ENCODE measurements at places on chromosomes 7 and 10. TPM values are rescaled to one million over a fixed set of nuclear protein-coding genes. Genes with fewer than 3 reads are reported as not detected.

DNA sequence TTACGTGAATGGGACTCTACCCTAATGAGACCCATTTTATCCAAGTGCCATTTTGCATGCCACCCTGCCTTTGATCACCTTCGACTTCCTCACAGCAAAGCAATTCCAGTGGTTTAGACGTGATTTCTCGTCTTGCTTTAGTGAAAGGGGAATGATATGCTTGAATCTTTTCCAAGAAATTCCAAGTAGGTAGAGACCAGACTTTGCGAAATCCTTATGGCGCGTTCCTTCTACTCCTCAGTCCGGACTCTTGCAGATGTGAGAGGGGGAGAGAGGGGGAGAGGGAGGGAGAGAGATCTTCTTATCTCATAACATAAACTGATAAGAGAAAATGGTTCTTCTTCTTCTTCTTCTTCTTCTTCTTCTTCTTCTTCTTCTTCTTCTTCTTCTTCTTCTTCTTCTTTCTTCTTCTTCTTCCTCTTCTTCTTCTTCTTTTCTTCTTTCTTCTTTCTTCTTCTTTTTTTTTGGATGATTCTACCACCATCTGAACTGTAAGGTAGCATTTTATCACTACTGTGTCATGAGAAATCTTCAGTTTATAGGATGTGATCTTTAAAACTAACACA, 883 bp downstream of the SPAG6 start:
- DNase-seq = no peak

The FBXL13 gene
- 0.39 TPM for total RNA-seq

The AKR1C4 gene
- not detected for total RNA-seq

GRCh38 chr7:36387435-36388231, 2.0 kb upstream of the ANLN start:
- DNase-seq = no peak

GRCh38 chr10:91049988-91050360, 129.1 kb upstream of the ANKRD1 start:
- DNase-seq = no peak

GRCh38 chr10:101767600-101767945, 8.3 kb downstream of the FGF8 start:
- DNase-seq = no peak

The WEE2 gene
- not detected for total RNA-seq

All from glomerular endothelial cell (primary cell).